ENCODE measurements at places on chromosomes 16 and 17.

- DNase-seq, result no peak
Measured at GRCh38 chr16:82252582-82252981, 82.6 kb upstream of the MPHOSPH6 start.

DNA sequence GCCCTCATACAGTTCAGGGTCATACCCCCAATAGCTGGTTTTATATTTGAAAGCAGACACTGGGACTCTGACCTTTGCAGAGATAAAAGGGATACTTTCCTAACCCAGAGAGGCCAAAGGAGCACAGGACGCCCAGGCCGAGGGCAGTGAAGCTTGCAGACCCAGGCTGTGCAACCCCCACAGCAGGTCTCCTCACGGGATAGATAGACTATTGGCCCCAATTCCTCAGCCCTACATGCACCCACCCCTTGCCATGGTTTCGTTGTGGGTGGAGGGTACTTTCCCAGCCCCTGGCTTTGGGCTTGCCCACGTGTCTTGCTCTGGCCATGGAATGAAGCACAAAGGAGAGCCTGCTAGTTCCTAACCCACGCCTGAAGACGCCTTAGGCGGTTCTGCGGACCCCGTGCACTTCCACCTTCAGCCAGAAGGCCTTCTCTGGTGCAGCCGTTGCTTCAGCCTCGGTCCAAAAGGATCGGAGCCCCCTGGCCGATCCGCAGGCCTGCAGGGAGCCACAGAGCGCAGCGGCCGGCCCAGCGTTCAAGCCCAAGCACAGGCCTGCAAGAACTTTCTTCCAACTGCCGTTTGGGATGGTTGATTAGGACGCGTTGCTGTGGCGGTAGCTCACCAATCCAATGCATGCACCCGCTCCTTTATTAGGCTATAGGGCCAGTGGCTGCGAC lies 9.8 kb upstream of the BRCA1 start:
- DNase-seq, result no peak

- peak; percentile 22 for DNase-seq
Measured at GRCh38 chr16:72938795-72939164, 109.1 kb downstream of the ZFHX3 start.

DNA sequence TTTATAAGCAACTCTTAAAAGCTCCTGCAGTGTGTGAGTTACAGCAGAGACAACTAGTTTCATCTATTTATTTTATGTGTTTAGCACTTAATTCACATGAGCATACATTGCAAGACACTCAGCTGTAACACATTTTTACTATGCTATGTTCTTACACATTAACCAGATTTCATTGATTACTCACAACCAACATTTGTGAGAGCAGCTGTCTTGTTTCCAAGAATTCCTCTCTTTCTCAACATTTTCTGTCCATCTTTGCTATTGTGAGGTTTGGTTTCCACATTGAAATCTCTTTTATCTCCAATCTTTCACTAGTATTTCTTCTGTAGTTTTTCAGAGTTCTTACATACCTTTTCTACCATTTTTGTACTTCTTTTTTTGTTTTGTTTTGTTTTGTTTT lies 51.2 kb downstream of the COPRS start:
- no peak for DNase-seq

- no peak for DNase-seq
Measured at GRCh38 chr17:19770985-19771735, 23.1 kb upstream of the ALDH3A1 start.

GRCh38 chr16:86911437-86911958 lies 333.1 kb downstream of the FOXL1 start:
- DNase-seq, result no peak

- DNase-seq, result peak; percentile 65
Measured at GRCh38 chr16:12002447-12003006, 26.0 kb downstream of the SNX29 start.

GRCh38 chr17:82297280-82297713 lies 20.1 kb downstream of the CD7 start:
- DNase-seq, result peak; percentile 91

DNA sequence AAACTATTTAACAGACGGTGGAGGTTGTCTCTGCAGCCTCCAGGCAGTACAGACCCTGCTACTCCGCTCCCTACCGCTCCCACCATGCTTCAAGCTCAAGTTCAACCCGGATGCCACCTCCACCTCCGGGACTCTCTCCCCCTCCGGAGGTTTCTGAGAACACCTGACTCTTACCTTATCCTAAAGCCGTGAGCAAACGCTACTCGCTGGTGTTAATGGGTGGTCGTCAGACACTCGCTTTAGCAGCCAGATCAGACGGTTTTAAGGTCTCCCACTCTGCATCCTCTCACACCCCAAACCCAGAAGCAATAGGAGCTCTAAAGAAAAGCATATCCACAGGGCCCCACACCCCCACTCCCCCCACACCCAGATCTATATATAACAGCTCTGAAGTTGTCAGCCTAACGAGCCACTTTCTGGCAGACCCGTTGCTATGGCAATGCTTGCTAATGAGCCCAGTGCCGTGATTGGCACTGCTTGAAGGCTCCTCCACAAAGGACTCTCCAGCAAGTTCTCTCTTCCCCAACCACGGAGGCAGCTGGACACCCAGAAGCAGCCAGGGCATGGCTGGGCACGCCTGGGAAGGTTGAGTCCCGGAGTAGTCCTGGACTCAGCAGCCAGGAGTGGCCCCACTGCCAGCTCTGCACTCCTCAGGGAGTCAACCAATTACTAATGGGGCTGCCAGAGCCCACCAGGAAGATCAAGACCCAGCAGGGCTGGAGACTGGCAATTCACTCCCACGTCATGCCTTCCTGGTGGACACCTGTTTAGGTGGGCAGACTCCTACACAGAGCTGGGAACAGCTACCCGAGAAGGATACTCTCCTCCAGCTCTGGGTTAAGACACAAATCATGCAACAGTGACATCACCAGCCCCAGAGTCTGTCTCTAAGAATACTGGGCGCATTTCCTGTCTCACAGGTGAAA lies 121.2 kb upstream of the RCVRN start:
- no peak for DNase-seq

- DNase-seq, result no peak
Measured at GRCh38 chr17:40558890-40559563, 6.2 kb downstream of the CCR7 start.

DNA sequence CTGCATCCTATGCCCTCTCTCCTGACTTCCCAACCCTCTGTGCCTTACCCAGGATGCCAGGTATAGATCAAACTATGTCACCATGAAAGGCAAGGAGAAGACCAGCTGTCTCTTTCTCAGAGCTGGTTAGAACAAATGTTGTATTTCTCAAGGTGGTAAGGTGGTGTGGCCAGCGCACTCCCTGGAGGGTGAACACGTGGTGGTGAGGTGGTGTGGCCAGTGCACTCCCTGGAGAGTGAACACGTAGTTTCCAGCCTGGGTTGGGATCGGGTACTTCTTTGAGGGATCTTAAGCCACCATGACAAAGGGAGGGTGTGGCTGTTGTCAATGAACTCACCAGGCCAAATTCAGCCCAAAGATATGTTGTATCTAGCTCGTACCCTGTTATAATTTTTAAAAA lies 26.8 kb downstream of the KATNIP start:
- no peak for DNase-seq

DNA sequence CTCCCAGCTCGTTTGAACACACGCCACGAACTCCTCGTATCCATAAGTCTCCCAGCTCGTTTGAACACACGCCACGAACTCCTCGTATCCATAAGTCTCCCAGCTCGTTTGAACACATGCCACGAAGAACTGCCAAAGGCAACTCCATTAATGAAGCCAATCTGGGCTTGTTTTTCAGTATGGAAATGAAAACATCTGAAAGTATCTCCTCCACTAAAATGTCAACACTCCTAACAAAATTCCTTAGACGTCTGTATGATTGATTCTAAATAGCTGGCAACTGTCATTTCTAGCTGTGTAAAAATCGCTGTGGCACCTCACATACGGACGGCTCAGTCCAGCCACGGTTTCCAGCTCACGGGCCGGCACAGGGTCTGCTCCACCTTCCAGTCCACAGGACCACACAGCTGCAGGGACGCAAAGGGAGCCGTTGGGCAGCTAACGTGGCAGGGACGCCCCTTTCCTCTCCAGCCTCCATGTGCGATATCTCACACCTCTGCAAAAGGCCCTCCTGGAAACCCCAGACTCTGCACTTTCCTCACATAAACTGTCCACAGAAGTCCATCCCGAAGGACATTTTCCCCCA lies 67.1 kb upstream of the METRNL start:
- DNase-seq, result no peak

- no peak for DNase-seq
Measured at GRCh38 chr17:50097926-50098325, 2.8 kb downstream of the PDK2 start.

GRCh38 chr17:36679815-36680467 lies 78.6 kb downstream of the MRM1 start:
- no peak for DNase-seq

DNA sequence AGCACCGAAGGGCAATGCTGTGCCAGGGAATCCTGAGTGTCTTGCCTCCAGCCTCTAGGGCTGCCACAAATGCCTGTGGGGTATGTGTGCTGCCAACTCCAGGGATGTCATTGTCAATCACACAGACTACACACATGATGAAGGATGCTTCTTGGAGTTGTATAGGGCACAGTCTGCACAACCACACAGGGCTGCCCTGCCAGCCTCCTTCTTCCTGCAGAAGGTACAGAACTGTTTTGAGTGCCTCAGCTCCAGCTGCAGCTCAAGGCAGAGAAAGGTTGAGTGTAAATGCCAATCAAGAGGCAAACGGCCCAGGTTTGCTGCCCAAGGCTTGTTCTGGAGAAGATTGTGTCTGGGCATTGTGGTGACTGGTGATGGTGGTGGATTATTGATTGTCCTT lies 15.6 kb downstream of the SCNN1B start:
- no peak for DNase-seq

DNA sequence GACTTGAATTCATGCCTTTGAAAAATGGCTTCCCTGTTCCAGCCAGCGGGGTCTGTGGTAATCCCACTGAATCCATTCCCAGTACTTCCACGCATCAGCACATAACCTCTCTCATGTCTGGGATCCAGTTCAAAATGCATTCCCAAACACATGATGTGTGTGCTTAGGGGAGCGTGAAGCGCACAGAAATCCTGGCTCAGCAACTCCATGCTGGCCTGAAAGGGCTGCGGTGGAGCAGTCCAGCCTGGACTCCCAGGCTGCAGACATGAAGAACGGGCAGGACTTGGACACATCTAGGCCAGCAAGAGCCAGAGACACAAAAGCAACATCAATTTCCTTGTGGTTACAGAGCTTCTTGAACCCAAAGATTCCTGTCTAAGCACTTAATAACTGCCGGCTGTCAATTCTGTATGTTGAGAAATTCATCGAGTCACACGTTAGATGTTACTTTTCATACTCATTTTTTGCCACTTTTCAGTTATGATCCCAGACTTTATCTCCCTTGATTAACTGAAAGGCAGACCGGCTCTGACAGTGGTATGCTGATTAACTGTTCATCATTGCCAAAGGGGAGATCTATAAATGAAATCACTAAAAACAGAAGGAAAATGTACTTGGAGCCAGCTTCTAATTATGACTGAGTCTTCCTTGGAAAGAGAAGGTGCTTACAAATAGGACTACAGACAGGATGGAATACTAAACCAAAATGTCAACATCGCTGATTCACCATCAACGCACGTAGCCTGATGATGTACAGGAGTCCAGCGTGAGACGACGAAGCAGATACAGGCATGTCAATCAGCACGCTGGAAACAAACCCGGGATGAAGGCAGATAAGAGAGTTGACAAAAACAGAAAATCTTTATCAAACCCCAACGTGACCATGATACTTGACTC lies 23.0 kb downstream of the NSMCE1 start:
- DNase-seq, result peak; percentile 88

DNA sequence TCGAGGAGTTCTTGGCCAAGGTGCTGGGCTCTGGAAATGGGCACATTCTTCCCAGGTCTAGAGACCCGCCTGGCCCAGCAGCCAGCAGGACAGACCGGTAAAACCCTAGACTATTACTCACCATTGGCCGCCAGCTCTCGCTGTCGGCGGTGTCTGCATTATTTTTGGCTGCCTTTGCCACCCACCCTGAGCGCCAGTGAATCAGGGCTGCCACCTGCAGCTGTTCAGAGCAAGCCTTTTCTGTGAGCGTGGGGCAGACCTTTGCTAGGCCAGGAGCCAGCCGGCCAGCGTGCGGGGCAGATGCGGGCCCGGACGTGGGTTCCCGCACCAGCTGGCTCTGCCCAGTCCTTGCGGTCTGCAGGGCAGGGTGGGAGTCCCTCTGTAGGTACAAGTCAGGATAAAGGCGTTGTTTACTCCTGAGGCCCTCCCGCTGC lies 15.8 kb upstream of the CLEC18A start:
- no peak for DNase-seq

- no peak for DNase-seq
Measured at GRCh38 chr17:76843703-76844484, 24.3 kb upstream of the MGAT5B start.

DNA sequence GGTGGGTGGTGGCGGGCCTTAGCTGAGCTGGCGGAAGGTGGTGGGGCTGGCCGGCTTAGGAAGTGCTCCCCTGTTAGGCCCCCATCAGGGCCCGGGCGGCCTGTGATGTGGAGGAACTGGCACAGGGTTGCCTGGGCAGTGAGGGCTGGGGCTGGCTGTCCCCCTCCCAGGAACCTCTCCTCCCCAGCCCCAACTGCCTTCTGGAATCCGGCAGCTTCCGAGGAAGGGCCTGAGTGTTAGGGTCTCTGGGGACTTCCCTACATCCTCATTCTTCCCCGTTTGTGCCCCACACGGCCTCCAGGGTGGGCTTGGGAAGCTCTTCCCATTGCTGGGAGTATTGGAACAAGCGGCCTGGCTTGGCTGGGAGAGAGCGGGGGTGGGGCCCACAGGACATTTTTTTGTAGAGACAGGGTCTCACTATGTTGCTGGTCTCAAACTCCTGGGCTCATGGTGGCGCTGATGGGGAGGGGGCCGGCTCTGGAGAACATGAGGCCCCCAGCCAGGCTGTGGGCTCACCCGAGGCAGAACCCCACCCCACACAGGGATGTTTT lies 89.9 kb upstream of the CIBAR2 start:
- DNase-seq, result no peak

GRCh38 chr16:84761448-84762368 lies 58.1 kb upstream of the CRISPLD2 start:
- DNase-seq, result no peak

- no peak for DNase-seq
Measured at GRCh38 chr17:28427371-28427770, 21.4 kb upstream of the SLC46A1 start.

DNA sequence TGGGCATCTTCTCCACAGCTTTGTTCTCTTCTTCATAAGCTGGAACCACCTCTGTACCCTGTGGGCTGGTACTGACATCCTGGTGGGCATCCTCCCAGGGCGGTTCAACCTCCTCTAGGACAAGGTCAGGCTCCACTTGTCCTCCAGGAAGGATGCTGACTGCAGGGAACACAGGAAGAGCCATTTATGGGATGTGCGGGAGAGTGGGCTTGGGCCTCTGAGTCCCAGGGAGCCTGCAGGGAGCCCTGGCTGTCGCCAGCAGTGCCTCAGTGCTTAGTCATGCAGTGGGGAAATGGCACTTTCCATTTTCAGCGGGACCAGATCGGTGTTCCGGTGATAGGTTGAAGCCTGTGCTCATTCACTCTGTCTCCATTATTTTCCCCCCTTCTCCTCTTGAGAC lies 20.5 kb downstream of the CNGB1 start:
- DNase-seq, result no peak
